ENCODE measurements at places on chromosomes 12 and 14. TPM values are rescaled to one million over a fixed set of nuclear protein-coding genes. Genes with fewer than 3 reads are reported as not detected.
A peak's percentile ranks its signal among the peaks of the same experiment; 100 is the strongest.

- DNase-seq, result peak; percentile 46
Observed at GRCh38 chr12:51687614-51688013, 96.6 kb downstream of the SCN8A start.

Gene ANKS1B
- polyA plus RNA-seq, result 0.27 TPM

Gene NDUFA12
- polyA plus RNA-seq, result 134 TPM

Gene SSTR1
- polyA plus RNA-seq, result 55.9 TPM

GRCh38 chr12:115233891-115234543, 550.0 kb upstream of the TBX3 start:
- DNase-seq, result no peak

GRCh38 chr12:9883175-9883574, 1.9 kb downstream of the KLRF2 start:
- no peak for DNase-seq

- DNase-seq, result no peak
Observed at GRCh38 chr12:6606331-6607131, 648 bp downstream of the CHD4 start.

- DNase-seq, result no peak
Observed at GRCh38 chr12:42761601-42762350, 172.2 kb upstream of the PRICKLE1 start.

- no peak for DNase-seq
Observed at GRCh38 chr14:61108496-61109141, 127.6 kb downstream of the SLC38A6 start.

DNA sequence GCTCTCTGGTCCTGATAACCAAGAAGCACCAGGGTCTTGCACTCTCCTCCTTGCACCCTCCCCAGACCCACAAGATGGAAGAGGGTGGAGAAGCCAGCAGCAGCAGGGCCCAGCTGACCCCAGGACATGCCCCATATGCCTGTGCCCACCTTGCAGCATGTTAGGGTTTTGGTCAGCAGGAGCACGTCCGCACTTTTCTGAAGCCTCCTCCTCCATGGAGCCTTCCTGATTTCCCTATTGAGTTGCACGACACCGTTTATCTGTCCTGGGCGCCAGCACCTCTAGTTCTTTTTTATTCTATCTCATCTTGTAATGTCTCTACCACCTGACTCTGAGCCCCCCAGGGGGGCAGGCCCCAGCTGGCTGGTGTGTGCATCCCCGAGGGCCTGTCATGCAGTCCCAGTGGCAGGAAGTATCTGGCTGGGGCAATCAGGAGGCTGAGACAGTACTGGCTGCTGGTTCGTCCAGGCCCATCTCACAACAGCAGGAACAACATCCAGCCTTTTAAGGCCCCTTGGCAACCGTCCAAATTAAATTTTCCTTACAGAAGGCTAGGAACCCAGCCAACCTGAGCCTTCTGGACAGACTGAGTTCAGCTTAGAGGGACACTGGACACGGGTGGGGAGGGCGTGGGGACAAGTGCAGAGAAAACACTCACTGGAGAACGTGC, 39.6 kb downstream of the CCDC85C start:
- DNase-seq, result no peak

DNA sequence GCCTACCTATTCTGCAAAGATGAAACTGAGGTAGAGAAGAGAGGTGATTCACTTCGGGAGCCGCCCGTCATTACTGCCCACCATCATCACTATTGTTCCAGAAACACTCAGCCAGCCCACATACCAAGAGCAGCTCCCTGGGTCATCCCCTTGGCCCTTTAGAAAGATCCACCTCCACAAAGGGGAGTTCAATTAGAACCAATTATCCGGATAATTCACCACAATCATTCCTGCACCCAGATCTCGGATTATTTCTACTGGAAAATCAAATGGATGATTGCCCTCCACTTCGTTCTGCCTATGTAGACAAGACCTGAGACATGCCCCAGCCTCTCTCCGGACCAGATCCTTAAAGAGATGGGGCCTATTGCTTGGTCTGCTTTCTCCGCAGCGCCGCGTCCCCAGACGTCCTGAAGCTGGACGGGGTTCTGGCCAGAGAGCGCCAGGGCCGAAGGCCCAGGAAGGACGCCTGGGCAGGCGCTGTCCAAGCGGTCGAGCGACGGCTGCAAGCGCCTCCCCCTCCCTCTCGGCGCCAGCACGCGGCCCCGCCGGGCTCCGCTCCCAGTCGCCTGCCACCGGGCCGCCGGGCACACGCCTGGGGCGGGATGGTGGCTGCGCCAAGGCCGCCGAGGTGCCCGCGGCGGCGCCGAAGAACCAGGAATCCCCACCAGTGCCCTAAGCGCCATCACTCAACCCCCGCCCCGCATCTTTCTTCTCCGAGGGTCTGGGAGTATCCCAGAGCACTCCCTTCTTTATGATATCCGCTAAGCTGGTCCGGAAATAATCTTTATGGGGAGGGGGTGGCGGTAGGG, 1.3 kb upstream of the ASCL1 start:
- DNase-seq, result no peak

GRCh38 chr14:73749706-73750530, 35.7 kb upstream of the PNMA1 start:
- DNase-seq, result no peak

Gene KLRG1
- polyA plus RNA-seq, result 0.43 TPM

DNA sequence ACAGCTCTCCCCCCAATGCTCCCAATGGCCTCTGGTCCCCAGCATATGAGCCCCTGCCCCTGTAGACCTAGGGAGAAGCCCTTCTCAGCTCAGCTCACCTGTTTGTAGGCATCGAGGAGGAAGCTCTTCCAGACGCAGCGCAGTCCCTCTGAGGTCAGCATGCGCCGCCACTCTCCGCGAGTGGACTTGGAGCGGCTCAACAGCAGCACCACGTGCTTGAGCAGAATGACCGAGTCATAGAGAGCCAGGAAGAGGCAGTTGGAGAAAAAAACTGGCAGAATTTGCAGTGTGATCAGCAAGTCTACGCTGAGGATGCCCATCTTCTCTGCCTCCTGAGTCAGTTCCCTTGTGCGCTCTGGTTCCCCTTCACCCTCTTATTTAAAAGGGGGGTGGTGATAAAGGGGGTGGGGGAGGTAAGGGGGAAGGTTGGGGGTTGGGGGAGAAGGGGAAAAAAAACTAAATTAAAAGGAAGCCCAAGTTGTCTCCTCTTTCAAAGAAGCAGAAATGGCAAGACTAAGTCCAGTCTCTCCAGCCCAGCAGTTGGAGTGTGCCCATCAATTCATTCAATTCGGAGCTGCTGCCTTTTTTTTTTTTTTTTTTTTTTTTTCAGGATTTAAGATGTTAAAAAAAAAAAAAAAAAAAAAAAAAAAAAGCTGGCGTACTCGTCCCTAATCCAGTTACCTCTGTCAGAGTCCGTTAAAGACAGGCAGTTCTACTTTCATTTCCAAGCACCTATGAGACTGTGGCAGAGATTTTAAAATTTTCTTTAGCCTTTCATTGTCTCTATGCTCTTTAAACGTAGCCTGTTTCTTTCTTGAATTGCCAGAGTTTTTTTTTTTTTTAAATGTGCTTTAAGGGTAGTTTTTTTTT, at the start of gene DIO2:
TSS of gene DIO2 (minus strand) at position 352 of the 870 bp plus-strand sequence. CDS start at position 320, 32 bp downstream.
- DNase-seq, result no peak

DNA sequence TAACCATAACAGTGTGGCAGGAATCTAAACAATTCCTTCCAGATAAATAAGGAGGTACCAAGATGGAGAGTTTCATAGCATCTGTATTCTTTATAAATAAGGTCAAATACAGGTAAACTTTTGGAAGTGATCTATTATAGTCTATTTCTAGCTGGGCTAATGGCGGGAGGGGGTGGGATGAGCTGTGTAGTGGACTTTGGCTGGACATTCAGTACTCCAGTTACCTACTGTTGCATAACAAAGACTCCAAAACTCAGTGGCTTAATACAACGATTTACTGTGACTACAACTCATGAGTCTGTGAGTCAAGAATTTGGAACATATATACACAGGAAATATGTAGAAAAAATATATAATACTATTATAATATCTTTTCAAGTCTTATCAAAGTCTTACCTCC, 496.1 kb downstream of the BCL11B start:
- DNase-seq, result no peak

Gene PMCH
- polyA plus RNA-seq, result not detected

- DNase-seq, result no peak
Observed at GRCh38 chr12:1369460-1369859, 224.9 kb downstream of the FBXL14 start.

DNA sequence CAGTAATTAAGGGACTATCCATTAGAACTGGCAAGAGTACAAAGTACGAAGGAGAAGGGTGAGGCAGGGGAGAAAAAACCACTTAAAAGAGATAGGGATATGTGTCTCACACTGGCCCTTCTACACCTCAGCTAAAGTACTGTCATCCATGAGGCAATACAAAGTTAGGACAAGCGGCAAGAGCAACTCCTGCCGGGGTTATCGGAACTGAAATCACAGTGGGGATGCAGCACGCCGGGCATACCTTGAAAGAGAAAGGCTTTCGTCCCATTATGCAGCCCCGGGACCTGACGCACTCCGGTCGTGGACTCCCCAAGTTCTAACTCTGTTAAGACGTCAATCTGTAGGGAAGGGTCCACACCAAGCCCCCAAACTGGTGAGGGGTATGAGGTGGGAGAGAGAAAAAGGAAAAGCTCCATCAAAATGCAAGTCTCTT, 1.1 kb downstream of the NELL2 start:
- no peak for DNase-seq

- no peak for DNase-seq
Observed at GRCh38 chr14:93884950-93885349, 42.2 kb upstream of the FAM181A start.
